ENCODE measurements at places on chromosomes 6 and 20.

- DNase-seq: no peak
Observed at GRCh38 chr6:135521431-135521830, 23.9 kb upstream of the AHI1 start.

- DNase-seq: no peak
Observed at GRCh38 chr6:90939906-90940305, 353.0 kb upstream of the MAP3K7 start.

GRCh38 chr20:62489186-62489931 is 13.6 kb upstream of the GATA5 start:
- no peak for DNase-seq

DNA sequence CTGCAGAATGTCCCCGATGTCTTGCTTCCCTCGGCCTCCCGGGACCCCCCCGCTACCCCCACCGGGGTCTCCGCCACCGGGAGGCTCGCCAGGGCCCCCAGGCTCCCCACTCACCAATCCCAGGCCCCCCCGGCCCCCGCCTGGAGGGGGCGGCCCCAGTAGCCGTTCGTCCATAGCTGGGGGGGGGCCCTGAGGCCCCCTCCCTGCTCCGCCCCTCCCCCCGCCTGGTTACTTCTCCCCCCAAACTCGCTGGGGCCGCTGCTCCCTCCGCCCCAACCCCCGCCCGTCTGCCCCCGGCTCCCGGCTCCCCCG is 304 bp downstream of the PBX2 start:
- no peak for DNase-seq

GRCh38 chr20:54711071-54711470 is 235.7 kb downstream of the DOK5 start:
- DNase-seq: no peak

DNA sequence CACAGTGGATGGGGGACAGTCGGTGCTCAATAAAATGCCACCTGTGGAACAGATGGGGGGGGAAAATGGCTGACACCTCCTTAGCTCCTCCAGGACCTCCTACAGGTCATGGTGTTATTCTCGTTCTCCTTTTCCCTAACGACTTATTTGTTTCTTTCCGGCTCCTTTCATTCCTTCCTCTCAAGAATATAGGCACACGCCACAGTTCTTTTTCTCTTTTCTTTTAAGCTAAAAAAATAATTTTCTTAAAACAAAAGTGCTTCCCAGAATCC is 1.4 kb upstream of the RNASET2 start:
- no peak for DNase-seq

- no peak for DNase-seq
Observed at GRCh38 chr20:33172781-33173180, 4.8 kb downstream of the BPIFA2 start.

All from stimulated activated CD4-positive, alpha-beta T cell treated with anti-CD3 and anti-CD28 coated beads, Interleukin-1b, Interleukin-23, amount 100 ng/mL, for 24 hours (primary cell).